Liver (tissue), 10 donors: ENCODE measurements at places on chromosomes 6 and 20. TPM values are rescaled to one million over a fixed set of nuclear protein-coding genes. Genes with fewer than 3 reads are reported as not detected.

RSPO4 gene
- not detected for polyA plus RNA-seq

SLC22A16 gene
- polyA plus RNA-seq, result not detected

SNAP25 gene
- polyA plus RNA-seq, result 0.32 TPM

CD40 gene
- 9.4 TPM for polyA plus RNA-seq

KIAA0408 gene
- 0.07 TPM for polyA plus RNA-seq

PHACTR1 gene
- 0.31 TPM for polyA plus RNA-seq

GPRC6A gene
- polyA plus RNA-seq, result not detected

ARMC12 gene
- polyA plus RNA-seq, result 0.64 TPM

CST2 gene
- not detected for polyA plus RNA-seq

RHAG gene
- polyA plus RNA-seq, result not detected

BANF2 gene
- not detected for polyA plus RNA-seq

EDN1 gene
- polyA plus RNA-seq, result 1.2 TPM

PRPH2 gene
- polyA plus RNA-seq, result 0.06 TPM

HRH3 gene
- polyA plus RNA-seq, result not detected

FAM217A gene
- polyA plus RNA-seq, result not detected

SPO11 gene
- polyA plus RNA-seq, result not detected

TBX18 gene
- not detected for polyA plus RNA-seq

SLC23A2 gene
- polyA plus RNA-seq, result 18.9 TPM

LPA gene
- polyA plus RNA-seq, result 13.1 TPM

BPIFB1 gene
- 0.13 TPM for polyA plus RNA-seq

CTSA gene
- polyA plus RNA-seq, result 105 TPM

LHFPL5 gene
- not detected for polyA plus RNA-seq

SGK2 gene
- polyA plus RNA-seq, result 86.8 TPM

PLN gene
- 0.66 TPM for polyA plus RNA-seq

THBD gene
- polyA plus RNA-seq, result 3.2 TPM

LY6G5C gene
- polyA plus RNA-seq, result 2.5 TPM

TRIM27 gene
- polyA plus RNA-seq, result 19.6 TPM

ZNF292 gene
- 2.7 TPM for polyA plus RNA-seq

TREM1 gene
- polyA plus RNA-seq, result 0.32 TPM
